CD4-positive, alpha-beta T cell treated with Interleukin-17A for 1 hour (primary cell): ENCODE measurements at places on chromosomes 5 and 9.

DNA sequence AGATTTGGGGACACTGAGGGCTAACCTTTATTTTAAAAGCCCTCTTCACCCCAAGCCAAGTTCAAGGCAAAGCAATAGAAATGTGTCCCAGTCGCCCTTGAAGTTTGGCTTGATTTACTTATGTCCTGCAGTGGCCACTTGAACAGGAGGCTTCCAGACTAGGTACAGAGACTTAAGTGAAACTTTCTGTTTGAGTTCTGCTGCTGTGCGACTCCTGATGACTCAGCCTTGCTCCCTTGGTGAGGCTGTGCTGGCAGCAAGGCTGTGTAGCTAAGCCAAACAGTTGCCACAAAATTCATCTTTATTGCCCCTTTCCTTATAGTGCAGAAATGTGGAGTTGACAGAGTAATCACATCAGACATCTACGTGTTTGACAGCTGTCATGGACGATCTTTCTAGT, 68.8 kb upstream of the NTRK2 start:
- no peak for DNase-seq

- peak; percentile 5 for DNase-seq
Measured at GRCh38 chr5:135916638-135917263, 21.1 kb upstream of the IL9 start.

DNA sequence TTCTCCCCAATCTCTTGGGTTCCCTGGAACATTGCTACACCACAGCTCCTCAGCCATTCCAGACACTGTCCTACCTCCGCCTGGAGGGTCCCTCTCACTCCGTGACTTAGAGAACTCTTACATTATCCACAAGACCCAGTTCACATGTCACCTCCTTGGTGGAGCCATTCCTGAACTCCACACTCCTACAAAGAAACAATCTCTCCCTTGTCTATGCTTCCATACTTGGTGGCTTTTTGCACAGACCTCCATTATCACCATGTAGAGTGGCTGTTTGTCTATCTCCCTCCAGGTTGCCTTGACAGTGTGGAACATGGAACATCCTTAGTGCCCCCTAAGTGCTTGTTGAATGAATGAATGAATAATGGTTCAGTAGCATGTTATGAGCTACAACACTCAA, 105.9 kb downstream of the PAX5 start:
- DNase-seq: no peak

DNA sequence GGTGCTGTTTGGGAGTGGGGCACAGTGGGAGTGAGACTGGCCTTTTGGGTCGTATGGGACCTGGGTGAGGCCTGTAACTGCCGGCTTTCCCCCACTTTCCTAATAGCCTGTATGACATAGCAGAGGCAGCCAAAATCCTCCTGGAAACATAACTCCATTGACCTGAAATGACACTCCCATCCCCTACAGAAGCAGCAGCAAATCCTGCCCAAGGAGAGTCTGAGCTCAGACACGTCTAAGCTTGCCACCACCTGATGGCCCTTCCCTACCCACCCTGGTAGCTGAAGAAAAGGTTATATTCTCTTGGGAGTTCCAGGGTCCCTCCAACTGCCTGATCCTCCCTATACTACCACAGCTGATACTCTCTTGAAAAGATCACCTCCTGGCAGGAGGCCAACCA, 179.8 kb upstream of the ARRDC3 start:
- DNase-seq: no peak

- no peak for DNase-seq
Measured at GRCh38 chr9:68437785-68438184, 81.4 kb downstream of the PGM5 start.

GRCh38 chr9:111937301-111937700, 40.7 kb downstream of the UGCG start:
- no peak for DNase-seq

DNA sequence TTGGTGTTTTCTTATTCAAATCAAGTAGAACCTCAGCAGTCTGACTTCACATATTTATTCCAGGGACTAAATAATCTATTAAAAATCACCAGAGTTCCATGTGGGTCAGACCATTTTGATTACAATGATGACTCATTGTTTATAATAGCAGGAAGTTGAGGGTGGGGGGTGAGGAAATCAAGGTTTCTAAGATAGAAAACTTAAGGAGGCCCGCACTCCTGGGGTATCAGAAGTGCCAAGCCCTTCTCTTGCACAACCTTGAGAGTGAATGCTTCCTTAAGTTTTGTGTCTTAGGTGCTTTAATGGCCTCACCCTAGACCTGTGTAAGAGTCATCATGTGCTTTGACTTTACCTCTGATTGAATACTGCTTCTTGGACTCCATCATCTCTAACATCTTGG, 31.9 kb upstream of the NPR3 start:
- no peak for DNase-seq

- DNase-seq: peak; percentile 66
Measured at GRCh38 chr5:14946815-14947620, 75.4 kb upstream of the ANKH start.

DNA sequence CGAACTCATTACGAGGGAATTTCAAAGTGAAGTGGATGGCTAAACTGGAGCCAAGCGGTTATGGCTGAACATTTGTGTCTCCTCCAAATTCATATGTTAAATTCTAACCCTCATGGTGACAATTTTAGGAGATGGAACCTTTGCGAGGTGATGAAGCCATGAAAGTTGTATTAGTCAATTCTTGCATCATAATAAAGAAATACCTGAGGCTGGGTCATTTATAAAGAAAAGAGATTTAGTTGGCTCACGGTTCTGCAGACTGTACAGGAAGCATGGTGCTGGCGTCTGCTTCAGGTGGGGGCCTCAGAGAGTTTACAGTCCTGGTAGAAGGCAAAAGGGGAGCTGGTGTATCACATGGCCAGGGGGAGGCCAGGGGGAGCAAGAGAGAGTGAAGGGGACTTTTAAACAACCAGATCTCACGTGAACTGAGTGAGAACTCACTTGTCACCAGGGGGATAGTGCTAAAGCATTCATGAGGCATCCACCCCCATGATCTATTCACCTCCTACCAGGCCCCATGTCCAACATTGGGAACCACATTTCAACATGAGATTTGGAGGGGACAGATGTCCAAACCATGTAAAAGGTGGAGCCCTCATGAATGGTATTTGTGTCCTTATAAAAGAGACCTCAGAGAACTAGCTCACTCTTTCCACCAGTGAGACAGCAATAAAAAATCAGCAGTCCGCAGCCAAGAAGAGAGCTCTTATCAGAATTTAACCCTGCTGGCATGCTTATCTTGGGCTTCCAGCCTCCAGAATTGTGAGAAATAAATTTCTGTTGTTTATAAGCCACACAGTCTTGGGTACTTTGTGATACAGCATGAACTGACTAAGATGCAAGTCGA, 143.4 kb downstream of the MTRR start:
- DNase-seq: no peak
